Epithelial cell of prostate (primary cell): ENCODE measurements at places on chromosomes 1 and 21.

DNA sequence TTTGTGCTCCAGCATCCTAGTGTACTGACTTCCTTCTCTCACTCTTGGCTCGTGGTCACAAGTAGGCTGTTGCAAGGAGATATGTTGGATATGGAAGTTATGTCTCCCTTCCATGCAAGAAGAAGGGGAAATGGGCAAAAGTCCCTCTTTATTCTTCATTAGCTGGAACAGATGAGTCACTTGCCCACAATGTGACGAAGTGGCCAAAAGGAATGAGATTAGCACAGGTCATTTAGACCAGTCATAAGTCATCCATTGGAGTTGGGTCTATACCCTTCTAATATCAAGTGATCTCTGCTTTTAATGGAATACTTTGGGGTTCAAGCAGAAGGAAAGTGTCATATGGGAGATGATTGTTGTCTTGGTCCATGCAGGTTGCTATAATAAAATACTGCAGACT, 91.2 kb upstream of the NGF start:
- DNase-seq = no peak

DNA sequence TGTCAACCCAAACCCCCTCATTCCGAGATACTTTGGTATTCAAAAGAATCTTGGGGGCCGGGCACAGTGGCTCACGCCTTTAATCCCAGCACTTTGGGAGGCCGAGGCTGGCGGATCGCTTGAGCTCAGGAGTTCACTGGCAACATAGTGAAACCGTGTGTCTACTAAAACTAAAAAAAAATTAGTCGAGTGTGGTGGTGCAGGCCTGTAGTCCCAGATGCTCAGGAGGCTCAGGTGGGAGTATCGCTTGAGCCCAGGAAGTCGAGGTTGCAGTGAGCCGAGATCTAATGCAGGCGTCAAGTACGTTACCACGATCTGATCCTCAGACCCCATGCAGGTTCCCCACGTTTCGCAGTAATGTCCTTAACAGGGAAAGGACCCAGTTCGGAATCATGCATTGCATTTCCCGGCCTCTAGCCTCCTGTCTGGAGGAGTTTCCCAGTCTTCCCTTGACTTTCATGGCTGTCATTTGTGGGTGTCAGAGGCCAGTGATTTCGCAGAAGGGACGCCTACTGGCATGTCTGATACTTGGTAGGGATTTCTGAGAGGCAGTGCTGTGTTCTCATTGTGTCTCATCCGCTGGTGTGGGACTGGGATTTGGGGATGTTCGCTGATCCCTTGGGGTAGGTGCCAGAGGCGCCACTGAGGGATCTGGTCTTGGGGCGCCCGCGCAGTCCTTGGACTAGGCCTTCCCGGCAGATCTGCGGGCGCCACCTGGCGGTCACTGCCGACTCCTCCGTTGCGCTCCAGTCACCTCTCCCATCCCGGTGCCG, 39.3 kb upstream of the HMGN1 start:
- no peak for DNase-seq

GRCh38 chr1:195933835-195934234, 674.4 kb downstream of the KCNT2 start:
- no peak for DNase-seq

GRCh38 chr1:114892194-114892918, 37.7 kb downstream of the SYCP1 start:
- no peak for DNase-seq

DNA sequence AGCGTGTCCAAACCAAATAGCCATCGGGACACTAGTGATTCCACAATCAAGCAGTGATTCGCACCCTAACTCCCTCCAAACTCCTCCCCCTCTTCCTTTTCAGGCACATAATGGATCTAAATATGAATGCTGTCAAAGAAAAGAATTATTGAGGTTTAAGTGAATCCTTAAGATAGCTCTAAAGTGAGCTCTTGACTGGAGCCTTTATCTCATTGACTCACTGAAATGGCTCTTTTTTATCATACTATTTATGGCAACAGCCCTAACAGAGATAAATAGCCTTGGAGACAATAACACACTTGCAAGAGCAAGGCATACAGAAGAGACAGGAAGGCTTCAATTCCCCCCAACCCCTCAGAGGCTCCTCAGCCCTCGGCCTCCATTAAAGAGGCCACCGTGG, 143.3 kb downstream of the PLXNA2 start:
- no peak for DNase-seq

GRCh38 chr1:94332952-94333351, 85.2 kb upstream of the ABCD3 start:
- DNase-seq = no peak

- DNase-seq = no peak
These were observed 108.1 kb downstream of the RNF220 start for GRCh38 chr1:44513111-44513510.

- peak; percentile 50 for DNase-seq
These were observed 13.5 kb downstream of the VANGL1 start for GRCh38 chr1:115655306-115655663.

DNA sequence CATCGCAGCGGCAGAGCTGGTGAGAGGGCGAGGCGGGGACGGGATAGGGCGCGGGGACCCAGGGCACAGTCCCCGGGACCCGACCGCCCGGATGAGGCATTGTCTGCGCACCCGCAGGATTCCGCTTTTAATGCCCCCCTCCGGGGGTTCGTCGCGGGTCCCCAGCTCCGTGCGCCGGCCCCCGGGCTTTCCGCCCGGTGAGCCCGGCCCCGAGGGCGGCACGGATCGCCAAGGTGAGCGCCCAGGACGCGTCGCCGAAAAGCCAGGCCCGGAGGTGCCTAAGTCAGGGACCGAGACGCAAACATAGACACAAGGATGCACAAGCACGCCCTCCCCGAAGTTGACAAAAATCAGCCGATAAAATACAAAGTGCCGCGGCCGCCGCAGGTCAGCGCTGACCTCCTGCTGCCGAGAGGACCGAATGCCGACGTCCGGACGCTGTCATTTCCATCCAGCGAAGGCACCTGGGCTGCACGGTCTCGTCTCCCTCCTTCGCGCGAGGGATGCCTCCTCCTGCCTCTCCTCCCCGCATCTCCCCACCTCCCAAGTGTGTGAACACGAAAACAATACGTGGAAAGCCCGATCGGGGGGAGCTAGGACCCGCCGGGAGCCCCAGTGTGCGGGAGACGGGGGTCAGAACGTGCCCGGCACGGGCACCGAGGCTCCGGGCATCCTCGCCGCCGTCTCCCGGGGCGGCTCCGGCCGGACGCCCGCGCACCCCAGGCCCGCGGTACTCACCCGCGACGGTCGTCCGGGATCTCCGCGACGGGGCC, 101.1 kb upstream of the SOD1 start:
- no peak for DNase-seq

GRCh38 chr1:151855933-151856332, 2.4 kb upstream of the THEM5 start:
- DNase-seq = no peak

- DNase-seq = no peak
These were observed 368.3 kb upstream of the TMPRSS15 start for GRCh38 chr21:18771845-18772380.

DNA sequence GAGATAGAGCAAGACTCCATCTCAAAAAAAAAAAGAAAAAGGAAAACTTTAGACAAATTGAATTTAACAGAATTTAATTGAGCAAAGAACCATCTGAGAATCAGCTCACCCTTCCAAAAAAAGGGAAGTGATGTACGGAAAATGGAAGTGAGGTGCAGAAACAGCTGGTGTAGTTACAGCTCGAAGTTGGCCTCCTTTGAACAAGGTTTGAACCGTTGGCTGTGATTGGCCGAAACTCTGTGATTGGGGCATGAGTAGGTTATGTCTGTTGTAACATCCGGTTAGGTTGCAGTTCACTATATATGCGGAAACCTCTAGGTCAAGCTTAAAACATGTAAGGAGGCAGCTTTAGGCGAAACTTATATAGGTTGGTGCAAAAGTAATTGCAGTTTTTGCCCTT, 97.9 kb upstream of the KIF26B start:
- no peak for DNase-seq

DNA sequence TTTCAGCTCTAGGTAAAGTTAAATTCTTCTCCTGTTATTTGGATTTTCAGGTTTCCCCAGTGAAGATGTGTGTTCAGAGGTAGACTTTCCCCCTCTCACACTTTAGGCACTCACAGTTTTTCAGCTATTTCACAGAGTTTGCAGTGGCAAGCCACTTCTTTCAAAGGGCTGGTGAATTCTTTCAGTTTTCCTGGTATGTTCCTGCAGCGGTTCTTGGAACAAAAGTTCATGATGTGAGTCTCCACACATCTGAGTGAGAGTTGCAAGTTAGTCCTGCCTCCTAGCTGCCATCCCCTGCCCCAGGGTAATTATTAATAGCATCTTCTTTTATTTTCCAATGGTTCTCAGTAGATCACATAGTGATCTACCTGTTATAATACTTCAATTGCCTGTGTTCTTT, 27.3 kb upstream of the CD84 start:
- DNase-seq = no peak

DNA sequence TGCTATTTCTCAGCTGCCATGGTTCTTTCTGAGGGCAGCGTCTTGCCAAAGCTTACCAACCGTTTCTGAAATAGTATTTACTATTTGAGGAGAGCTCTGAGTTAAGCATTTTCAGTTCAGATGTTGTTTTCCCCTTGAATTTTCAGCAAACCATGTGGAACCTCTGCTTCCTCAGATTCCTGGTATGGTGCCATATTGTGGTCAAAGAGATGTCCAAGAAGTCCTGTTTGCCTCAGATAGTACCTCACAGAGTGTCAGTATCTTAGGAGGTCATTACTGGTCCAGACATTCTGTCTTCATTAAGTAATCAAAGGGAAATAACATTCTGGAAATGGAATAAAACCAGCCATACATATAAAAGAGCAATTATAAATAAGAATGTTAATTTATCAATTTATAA, 36.6 kb downstream of the VANGL2 start:
- DNase-seq = no peak

DNA sequence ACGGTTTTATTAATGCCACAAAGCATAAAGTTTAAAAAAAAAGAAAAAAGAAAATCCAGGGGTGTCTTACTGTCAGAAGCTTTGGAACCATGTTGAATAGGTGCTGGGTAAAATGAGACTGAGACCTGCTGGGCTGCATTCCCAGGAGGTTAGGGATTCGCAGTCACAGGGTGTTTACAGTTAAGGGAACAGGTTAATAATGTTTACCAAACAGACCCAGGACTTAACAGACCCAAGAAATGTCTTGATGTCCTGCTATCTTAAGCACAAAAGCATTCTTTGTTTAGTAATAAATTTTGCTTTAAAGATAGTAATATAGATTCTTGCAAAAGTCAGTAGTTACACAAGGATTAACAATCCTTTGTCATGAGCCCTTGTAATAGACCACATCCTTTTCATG, 54.7 kb downstream of the OLFML3 start:
- peak; percentile 18 for DNase-seq

GRCh38 chr1:243246916-243247315, 8.2 kb downstream of the CEP170 start:
- no peak for DNase-seq

- DNase-seq = peak; percentile 14
These were observed 23.9 kb downstream of the DNAJC8 start for GRCh38 chr1:28208818-28209441.

DNA sequence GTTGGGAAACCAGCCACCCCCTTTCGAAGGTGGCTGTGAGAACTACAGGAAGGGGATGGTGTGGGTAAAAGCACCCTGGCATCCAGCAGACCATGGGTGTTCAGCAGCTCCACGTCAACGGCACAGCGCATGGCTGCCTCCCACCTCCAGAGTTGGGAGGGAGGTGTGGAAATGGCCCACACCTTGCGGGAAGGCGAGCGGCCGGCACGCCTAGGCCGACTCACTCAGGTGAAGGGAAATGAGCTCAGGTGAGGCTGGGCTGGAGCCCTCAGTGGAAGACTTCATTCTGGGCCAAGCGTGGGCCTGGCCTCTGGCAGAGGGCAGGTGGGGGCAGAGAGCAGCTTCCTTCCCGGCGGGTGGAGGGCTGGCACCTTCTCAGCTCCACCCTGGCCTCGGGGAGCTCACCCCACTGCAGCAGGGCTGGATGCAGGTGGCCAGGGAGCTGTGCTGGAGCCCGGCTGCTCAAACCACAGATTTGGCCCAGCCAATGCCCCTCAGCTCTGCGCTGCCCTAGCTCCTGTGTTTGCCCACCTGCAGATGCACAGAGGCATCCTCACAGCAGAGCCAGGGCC, 24.8 kb upstream of the ALDH4A1 start:
- no peak for DNase-seq

DNA sequence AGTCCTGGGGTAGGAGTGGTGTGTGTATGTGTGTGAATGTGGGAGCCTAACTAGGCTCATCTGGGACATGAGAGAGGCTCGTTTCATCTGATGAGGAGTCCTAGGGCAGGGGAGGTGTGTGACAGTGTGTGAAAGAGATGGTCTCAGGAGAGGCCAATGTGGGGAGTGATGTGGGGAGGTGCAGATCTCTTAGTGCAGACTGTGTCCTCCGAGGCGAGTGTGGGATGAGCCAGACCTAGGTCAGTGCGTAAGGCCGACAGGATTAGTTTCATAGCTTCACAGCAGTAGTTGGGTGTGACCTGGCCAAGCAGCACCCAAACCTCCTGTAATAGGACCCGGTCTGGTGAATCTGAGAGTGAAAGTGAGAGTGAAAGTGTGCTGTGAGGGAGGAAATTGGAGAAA, 94.7 kb downstream of the LIPI start:
- DNase-seq = no peak

DNA sequence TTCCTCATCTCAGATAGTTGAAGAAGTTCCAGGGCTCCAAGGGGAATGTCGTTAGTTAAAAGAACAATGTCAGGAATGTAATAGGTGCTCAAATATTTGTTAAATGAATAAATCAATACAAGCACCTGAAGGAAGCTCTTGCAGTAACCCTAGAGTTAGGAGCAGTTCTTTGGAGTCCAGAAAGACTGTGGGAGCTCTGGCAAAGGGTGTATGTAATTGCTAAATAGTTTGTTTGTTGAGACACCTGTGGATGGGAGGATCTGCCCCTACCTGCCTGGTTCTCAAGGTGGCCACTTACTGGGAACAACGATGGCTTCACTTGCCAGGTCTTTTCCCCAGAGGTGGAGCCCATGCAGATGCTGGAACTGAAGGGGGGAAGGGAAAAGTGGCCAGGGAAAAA, 27.5 kb upstream of the JUN start:
- no peak for DNase-seq

DNA sequence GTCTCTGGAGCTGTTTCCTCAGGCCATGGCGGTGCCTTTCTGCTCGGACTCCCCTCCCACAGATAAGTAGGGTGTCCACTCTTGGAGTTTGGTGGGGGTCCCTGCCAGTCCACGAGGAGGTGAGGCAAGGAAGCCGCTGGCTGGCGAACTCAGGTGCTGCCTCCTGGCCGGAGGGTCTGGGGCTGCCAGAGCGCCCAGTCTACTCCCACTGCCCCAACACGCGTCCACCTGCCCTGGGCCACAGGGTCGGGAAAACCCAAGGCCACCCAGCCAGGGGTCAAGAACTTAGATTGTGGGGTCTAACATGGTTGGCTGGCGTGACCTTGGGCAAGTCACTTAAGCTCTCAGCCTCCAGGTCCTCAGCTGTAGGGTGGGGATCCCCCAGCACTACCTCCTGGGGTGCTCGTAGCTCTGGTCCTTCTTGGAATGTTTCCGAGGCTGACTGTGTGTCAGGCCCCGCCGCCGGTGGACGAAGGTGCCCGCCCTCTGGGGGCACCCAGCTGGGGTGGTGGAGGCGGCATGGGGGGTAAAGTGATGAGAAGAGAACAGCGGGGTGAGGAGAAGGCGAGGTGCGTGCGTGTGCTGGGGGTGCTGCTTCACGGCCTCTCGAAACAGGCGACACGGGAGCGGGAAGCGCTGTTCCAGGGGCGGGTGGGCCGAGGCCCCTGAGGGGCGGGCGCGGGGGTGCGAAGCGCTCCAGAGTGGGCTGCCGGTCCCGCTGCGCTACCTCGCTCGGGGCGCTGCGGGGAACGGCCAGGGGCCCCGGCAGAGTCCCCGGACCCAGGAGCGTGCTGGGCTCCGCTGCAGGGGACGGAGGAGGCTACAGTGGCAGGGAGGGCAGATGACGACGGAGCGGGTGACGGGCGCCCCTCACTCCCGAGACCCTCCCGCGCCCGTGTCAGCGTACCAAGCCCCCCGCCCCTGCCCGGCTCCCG, 1.2 kb downstream of the SH2D5 start:
- DNase-seq = no peak
